ENCODE measurements at places on chromosomes 13 and 19. TPM values are rescaled to one million over a fixed set of nuclear protein-coding genes. Genes with fewer than 3 reads are reported as not detected.

DNA sequence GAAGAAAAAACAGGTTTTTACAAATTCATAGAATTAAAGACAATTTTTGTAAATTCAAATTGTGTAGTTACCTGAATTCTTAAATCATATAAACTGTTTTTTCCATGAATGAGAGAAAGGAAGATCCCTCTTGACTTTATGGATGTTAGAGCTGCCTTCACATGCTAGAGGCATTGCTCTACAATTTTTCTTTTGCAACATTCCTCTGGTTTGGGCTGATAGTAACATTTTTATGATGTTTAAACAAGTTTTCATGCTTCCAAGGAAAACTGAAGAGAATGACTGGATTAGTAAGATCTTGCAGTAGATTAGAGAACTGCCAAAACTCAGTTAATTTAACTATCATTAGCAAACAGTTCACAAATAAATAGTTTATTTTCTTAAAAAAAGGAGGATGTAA, 250.6 kb downstream of the GPC6 start:
- no peak for DNase-seq

Gene SIGLECL1
- total RNA-seq: not detected

DNA sequence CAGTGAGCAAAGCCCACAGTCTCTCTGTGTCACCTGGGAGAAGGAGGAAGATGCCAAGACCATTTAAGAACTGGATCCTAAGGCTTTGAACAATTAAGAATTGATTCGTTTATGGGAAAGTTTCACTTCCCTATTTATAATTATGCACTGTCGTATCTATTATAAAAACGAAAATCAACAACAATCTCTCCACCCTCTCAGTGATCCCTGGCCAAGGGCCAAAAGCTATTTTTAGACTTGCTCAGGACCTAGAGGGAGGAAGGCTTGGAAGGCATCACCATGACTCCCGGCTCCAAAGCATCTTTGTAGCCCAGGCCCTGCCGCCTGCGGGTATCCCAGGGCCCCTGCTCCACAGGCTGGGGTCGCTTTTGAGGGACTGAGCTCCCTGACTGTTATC, 1.3 kb downstream of the RHPN2 start:
- no peak for DNase-seq

Gene AP1M2
- total RNA-seq: 1.8 TPM

DNA sequence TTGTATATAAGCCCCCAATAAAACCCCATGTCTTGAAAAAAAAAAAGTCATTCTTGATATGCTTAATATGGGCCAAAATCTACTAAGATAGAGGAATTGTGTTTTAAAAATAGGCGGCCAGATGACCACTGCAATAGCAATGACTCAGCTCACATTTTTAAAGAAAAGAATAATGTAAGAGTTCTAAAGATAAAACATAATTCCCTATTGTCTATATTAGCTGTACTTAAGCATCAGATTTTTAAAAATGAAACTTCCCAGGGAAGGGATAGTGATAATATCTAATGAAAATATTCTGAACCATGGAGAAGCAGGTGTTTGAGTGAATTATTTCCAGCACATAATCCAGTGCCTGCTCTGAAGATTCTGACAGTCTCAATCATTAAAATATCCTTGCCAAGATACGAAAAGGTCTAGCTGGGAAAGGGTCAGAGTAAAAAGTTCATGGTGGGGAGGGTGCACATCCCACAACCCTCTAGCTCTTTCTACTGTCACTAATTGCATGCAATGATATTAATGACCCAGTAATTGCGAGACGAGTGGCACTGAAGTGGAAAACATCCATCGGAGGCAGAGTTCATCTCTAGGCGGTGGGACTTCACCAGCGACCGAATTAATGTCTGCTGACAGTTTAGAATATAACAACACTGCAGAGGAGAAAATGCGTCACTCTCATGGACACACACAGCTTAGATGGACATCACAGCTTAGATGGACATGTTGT, 31.6 kb downstream of the EFNB2 start:
- no peak for DNase-seq

DNA sequence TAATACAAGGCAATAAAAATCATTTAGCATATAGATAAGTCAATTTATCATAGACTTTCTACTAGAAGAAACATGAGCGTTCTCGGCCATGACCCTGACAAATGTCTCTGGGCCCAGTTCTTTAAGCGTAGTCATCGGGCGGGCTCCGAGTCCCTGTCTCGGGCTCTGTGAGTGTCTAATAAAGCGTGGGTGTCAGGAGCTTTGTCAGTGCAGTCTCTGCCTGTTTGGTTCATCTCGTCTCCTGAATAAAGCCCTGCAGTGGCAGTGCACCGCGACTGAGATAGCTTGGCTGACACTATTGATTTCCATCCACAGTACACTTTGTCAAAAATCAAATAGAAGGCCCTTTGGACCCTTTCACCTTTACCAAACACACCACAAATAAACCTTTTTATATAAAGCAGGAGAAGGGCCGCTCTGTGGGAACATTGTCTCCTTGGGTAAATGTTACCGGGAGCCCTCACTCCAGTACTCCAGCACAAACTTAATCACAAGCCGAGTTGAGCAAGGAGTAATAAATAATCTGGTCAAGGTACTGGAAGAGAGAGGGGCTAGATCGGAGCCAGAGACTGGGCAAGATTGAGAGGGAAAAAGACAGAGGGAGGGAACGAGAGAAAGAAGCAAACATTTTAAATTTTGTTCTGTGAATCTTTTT, 368.2 kb upstream of the TSHZ3 start:
- DNase-seq: no peak

DNA sequence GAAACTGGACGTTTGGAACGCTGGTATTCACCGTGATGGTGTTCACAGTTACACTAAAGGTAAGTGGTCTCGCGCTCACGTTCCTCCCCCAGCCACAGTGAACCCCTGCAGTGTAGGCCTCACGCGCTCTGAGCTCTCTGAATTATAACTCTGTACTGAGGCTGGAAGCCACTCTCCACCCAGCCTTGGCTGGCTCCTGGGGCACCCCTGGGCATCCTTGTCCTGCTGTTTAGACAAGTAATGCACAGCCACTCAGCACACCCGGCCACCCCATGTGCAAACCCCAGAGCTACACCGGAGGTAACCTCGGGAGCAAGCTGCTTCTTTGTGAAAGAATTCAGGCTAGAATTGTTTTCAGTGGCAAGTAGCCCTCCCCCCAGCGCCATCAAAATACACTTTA, 97.3 kb upstream of the MCF2L start:
- DNase-seq: no peak

Gene CPB2
- not detected for total RNA-seq

Gene HAUS5
- 5.1 TPM for total RNA-seq

DNA sequence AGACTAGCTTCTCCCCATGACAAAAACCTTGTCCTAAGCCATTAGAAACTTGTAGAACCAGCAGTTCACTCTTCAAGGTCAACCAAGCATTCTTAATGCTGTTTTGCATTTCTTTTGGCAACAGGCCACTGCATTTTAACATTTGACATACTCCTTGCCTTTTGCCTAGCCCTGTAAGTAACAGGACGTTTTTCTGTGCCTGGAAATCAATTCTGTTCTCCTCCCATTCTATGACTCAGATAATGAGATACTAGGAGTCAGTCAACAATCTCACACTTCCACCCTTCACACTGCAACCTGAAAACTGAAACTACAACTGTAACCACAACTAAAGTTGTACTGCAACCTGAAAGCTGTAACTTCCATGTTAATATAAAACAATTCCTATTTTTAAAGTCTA, 268.7 kb downstream of the MZT1 start:
- no peak for DNase-seq

Gene ZNF763
- 8.0 TPM for total RNA-seq
